Hypothalamus (tissue), 51 donors: ENCODE measurements at places on chromosomes 16 and 17.

- DNase-seq, result no peak
Observed at GRCh38 chr16:28064150-28064549, 636 bp upstream of the GSG1L start.

DNA sequence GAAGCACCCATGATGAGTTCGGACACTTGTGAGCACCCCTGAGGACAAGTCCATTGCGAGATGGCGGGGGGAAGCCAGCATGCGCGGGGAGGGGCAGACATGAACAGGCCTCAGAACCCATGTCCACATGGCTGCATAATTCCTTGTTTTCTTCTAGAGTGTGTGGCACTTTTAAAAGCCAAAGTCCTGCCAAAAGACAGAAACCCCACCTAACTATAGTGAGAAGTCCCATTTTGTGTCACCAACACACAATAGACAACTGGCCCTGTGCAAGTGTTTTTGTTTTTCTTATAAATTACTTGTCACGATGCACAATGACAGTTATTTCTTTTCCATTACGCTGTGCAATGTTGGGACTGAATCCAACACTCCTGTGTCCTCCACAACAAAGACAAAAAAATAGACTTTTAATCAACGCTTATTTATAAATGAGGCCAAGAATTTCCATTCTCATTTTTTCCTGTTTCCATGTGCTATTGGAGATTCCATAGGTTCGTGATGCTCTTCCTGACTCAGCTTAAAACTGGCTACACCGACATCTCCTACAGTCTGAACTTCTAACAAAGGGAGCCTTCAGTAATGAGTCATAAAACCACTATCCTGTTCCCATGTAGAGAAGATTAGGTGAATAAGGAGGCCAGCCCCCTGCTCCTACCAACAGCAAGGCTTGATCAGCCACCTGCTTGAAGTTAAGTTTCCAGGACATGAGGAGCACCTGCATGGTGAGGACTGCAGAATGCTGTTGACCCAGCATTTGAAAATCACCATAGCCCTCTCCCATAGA is 98.9 kb downstream of the ZNF423 start:
- no peak for DNase-seq

DNA sequence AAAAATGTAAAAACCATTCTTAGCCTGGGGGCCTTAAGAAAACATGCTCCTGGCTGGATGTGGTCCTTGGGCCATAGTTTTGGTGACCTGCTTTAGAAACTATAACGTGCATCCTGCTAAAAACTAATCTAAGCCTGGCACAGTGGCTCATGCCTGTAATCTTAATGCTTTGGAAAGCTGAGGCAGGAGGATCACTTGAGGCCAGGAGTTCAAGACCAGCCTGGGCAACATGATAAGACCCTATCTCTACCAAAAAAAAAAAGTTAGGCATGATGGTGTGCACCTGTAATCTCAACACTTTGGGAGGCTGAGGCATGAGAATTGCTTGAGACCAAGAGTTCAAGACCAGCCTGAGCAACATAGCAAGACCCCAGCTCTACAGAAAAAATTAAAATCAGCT is 183.8 kb upstream of the CHMP6 start:
- no peak for DNase-seq

- no peak for DNase-seq
Observed at GRCh38 chr16:14057878-14058382, 13.2 kb upstream of the MRTFB start.

- no peak for DNase-seq
Observed at GRCh38 chr17:35752945-35753764, at the start of gene GAS2L2. Gene GAS2L2 (minus strand): TSS chr17:35753239. CDS start chr17:35752850, 389 bp downstream.

- DNase-seq, result no peak
Observed at GRCh38 chr17:44177640-44178039, 7.1 kb downstream of the ASB16 start.

- DNase-seq, result no peak
Observed at GRCh38 chr16:11507991-11508390, 78.7 kb downstream of the LITAF start.

DNA sequence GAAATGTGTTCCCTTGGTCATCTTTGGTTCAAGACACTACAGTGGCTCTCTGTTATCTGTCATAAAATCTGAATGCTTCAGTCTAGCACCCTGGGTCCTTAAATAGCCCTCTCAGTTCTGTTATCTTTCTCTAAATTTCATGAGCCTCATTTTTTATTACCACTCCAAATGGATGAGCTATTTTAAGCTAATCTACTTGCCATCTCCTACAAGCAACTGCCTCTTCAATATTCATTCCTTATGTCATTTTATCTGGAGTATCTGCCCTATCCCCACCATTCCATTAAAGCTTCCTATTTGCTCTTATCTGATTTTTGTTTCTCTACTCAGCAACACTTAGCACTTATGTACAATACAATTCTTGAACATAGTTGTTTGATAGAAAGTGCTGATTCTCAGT is 28.0 kb upstream of the EVI2A start:
- DNase-seq, result no peak

- DNase-seq, result no peak
Observed at GRCh38 chr16:75913958-75914357, 187.7 kb upstream of the CPHXL start.

DNA sequence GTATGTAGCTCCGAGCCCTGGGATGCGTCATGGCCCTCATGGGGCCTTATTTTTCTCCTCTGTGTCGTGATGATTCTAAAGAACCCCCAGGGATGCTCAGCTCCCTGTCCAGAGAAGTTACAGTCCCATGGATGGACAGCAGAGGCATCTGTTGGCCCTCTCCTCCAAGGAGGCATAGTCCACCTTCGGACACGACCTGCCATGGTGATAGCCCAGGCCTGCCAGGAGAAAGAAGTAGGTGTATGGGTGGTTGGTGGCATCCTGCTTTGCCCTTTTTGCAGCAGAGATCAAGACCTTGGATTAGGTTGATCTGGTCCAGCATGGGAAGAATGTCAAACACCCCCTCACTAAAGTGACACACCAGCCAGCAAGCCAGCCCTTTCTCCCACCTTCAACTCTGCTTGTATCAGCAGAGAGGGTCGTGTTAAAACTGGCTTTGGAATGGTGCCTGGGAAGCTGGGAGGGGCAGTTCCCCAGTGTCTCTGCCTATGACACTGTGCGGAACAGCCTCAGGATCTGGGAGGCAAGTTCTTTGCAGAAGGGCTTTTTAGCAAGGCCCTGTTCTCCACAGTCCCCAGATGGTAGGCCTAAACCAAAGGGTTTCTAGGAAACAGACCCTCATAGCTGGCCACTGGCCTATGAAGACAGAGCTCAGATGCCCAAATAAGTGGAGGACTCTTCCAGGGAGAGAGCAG is 259.9 kb upstream of the RPL38 start:
- no peak for DNase-seq

DNA sequence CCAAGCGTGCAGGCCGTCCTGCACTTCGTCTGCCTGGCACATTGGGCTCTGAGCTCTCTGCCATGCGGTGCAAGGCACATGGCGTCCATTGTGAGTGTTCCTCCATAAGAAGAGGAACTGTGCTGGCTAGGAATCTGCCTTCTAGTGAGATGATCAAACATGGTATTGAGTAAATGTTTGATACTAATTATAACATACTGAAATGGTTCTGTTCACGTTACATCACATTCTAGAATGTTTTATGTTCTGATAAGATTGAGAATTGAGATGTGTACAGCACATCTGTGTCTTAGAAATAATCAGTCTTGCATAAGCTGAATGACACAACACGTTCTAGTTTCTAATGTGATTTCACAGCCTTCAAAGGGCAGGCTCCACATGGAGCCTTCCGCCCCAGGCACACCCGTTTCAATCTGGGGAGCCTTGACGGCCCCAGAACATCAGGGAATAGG is 42.9 kb downstream of the USP10 start:
- no peak for DNase-seq

DNA sequence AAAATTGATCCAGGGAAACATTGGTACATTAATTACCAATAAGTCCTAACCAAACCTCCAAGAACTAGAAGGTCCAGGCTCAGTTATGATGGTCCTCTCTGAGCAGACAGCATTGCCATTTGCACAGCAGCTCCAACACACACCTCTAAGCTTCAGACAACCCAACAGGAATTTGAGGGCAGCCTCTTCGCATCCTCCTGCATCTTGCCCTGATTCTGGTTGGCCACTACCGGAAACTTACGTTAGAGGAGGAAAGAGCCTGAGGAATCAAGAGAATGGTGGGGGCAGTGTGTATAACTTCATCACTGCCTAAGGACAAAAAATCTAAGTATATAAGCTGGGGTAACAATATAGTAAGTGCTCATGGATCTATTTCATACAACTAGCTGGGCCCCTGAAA is 15.7 kb downstream of the FAM117A start:
- no peak for DNase-seq

- no peak for DNase-seq
Observed at GRCh38 chr16:27448532-27449433, 46.8 kb downstream of the IL21R start.

- no peak for DNase-seq
Observed at GRCh38 chr17:82088838-82089722, 9.0 kb downstream of the FASN start.

DNA sequence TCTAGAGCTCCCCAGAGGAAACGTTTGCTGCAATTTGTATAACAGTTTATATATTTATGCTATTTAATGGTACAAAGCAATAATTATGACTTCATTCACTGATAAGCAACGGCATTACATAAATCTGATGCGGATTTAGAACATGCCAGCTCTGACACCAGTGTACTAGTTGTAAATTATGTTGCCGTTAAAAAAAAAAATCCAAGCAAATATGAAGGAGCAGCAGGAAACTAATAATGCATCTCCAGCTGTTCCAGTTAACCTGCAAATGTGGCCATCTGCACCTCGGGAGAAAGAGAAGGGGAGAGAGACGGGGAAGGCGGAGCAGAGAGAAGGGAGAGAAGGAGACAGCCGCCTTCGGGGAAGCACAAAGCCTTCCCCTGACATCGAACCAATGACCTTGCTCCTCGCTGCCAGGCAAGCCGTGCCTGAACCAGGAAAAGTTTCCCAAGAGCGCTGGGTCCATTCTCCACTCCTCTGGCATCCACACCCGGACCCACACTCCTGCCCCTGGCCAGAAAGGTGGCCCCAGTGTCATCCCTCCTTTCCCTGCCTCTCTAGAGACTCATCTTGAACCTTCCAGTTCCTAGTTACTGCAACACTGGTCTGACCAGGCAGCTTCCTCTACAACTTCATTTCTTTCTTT is 174.8 kb downstream of the C16orf78 start:
- no peak for DNase-seq

DNA sequence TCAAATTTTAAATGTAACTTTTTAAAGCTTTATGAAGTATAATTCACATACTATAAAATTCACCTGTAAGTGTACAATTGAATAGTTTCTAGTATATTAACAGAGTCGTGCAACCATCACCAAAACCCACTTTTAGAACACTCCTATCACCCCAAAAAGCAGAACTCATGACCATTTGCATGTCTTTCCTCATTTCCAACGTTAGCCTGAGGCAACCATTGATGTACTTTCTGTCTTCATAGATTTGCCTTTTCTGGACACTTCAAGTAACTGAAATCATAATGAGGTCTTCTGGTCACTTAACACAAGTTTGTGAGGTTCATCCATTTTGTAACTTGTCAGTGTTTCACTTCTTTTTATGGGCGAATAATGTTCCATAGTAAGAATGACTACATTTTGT is 33.2 kb downstream of the METTL16 start:
- no peak for DNase-seq

DNA sequence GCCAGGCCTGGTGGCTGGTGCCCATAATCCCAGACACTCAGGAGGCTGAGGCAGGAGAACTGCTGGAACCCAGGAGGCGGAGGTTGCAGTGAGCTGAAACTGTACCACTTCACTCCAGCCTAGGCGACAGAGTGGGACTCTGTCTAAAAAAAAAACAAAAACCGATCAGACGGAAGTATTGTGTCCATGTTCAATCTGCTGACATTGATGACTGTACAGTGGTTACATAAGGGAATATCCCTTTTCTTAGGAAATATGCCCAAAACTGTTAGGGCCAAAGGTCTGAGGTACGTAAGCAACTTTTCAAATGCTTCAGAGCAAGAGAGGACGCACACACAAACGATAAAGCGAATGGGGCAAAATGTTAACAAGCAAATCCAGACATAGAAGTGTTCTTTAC is 69.8 kb upstream of the DNAH17 start:
- DNase-seq, result no peak

DNA sequence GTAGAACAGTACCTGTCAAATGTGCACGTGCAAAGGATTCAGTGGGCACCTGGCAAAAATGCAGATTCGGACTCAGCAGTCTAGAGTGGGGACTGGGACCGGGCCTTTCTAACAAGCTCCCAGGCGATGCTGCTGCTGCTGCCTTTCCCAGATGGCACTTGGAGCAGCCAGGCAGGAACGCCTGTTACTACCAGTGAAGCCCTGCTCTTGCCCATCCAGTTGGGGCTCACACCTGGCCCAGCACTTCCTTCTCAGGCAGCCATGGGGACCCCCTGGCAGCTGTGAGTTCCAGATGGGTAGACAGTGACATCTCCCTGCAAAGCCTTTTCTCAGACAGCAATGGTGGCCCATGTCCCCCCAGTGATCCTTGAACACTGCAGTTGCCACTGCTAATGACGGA is 30.4 kb downstream of the KDM8 start:
- DNase-seq, result no peak
